Mesenteric fat pad (tissue), 1 donor: ENCODE measurements at places on chromosomes 1 and 21.

GRCh38 chr1:206814716-206815341, 42.5 kb upstream of the IL10 start:
- DNase-seq: no peak

DNA sequence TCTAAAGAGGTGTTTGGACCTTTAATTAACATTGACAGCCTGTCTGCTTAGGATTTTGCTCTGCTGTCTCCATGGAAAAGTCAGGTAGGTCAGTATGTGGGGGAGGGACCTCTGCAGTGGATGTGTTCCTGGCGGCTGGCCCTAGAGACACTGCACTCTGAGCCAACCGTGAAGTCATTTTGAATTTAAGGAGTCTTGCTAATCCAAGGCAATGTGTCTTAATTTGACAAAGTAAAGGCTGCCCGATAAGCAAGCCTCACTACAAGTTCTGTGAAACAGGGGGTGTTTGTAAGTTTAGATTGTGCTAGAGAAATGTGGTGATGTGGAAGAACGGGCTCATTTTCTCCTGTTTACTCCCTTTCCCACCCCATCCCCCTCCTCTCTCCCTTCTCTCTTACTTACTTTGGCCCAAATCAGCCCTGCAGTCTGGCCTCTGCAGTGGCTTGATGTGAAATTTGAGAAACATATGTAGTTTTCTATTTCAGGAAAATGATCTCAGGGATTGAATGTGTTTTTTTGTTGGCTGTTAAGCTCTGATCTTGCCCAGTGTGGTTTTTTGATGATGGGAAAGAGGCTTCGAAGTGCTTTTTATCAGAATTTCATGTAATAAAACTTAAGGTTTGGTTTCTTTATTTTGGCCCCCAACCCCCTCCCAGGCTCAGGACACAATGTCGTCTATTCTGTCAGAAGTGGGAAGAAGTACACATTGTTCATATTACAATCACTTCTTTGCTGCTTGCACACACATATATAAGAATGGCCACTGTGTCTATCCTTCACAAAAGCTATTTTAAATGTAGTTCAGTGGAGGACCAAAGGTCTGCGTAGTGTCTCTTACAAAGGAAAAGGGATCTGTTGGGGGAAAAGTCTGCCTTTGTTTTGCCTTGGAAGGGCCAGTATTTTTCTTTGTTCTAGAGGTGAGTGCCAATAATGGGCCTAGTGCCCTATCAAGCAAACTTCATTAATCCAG, 96.6 kb downstream of the FGGY start:
- DNase-seq: no peak

DNA sequence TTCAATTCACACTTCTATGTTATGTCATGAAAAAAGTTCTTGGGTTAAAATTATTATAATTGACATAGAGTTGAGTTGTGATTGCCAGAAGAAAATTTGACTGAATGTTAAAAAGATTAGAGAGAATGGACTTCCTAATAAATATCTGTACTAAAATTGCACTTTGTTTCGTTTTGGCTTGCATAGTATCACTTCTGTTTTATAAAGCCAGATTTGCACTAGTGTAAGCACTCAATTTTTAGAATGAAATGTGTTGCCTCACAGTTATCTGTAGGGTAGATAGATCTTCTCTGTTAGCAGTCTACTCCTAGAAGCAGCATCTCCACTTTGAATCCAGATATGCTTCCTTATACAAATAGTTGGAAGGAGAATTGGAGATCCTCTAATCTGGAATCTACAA, 95.2 kb upstream of the MPC2 start:
- no peak for DNase-seq

DNA sequence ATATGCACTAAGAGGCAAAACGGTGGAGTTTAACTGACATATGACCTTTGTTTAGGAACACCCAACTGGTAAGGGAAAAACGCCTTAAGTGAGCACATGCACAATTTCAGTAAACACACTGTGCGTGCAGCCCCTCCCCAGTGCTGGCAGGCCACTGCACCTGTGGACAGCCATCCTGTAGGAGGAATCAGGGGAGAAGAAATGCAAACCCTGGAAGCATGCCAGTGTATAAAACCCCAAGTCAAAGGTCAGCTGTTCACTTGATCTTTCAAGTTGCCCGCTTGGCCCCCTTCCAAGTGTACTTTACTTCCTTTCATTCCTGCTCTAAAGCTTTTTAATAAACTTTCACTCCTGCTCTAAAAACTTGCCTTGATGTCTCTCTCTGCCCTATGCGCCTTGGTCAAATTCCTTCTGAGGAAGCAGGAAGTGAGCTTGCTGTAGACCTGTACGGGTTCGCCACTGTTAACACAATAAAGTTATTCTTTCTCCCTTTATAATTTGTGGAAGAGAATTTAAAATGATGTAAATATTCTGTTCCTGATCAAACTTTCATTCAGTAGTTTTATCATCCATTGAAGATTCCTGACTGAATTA, 31.8 kb downstream of the USP25 start:
- no peak for DNase-seq

DNA sequence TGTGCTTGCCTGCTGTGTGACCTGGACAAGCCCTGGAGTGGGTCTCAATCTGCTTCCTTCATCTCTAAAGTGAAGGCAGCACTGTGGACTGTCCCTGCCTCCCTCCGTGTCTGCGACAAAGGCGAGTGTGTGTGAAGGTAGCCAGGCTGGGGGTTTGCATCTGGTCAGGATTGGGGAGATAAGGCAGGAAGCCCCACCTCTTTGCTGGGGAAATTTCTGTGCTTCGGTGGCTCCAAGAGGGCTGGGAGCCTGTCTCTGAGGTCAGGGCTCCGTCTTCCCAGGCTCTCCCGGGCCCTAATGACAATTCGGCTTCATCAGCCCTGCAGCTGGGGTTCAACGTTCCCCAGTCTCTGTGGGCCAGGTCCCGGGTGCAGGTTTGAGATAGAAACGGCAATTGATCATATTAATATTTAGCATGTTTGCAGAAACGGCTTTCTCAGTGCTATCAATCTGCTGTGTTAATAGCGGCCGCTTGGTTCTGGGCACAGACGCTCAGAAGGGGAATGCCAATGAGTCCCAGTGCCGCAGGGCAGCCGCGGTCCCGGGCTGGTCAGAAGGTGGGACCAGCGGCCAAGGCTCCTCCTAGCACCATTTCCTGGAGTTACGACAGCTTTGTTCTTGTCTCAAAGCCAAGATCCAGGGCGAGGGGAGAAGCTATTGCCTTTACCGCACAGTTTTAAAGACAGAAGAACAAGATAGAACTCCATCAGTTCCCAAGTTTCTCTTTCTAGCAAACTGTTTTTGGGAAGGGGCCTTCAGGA, 105.7 kb downstream of the PRDM16 start:
- DNase-seq: no peak

DNA sequence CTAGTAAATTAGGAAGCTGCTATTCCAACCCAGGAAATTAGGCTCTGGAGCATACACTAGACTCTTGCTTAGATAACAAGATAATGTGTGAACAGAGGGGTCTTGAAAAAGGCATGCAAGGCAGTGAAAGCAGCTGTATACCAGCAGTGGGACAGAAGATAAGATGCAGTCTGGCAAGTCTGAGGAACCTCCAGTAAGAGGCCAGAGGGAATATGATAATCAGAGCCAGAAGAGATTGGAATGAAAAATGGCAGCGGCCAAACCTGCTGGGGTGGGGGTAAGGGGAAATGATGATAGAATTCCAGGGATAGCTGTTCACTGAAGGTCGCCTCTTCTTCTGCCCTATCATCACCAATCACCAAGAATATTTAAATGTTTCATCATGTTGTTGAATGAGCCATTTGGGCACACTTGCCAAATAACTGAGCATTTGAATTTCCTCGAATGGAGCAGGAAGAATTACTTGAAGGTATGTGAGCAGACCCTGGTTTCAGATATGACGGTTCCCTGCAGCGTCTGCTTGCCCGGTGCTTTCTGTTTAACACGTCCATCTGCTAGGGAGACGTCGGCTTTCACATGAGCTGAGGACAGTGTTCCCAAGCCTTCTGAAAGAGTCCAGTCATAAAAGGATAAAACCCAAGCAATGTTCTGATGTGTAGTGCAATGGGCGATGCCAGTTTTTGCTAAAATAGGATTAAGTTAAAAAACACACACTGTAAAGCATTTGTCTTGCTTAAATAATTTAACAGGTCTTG, 173.3 kb downstream of the RWDD3 start:
- no peak for DNase-seq

DNA sequence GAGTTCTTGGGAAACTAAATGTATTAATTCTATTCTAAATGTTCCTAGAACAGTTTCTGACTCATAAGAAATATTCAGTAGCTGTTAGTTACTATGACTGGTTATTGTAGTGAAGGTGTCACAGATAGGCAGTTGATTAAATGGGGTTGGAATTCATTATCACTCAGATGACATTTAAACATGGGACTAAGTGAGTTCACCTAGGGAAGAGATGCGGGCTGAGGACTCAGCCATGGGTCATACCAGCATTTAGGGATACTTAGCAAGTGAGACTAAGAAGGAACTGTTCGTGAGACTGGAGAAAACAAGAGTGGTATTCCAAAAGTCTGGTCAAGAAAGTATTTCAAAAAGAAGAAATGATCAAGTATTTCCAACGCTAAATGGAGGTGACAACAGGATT, 125.1 kb upstream of the ADGRL4 start:
- DNase-seq: no peak
